ENCODE measurements at places on chromosomes 3 and 15.

GRCh38 chr3:160381470-160381869 is 17.6 kb downstream of the IFT80 start:
- DNase-seq, result no peak

DNA sequence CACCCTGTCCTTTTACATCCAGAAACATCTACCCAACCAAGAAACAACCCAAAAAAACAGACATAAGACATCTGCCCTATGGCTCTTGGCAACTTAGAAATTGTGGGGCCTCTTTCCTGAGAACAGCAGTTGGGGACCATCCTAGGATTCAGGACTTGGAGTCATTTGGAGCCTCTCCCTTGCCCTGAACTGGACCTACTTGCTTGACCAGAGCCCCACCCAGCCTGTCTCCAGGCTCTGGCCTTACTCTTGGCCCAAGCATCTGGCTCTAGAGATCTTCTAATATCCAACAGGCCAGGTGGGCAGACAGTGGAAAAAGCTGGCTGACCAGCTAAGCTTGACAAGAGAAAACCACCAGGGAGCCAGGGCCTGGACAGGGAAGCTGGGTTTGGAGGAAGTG is 99.1 kb upstream of the C2CD4B start:
- DNase-seq, result no peak

GRCh38 chr15:39748276-39748675 is 34.4 kb downstream of the FSIP1 start:
- no peak for DNase-seq

- DNase-seq, result no peak
Observed at GRCh38 chr3:54888873-54889272, 39.0 kb downstream of the LRTM1 start.

DNA sequence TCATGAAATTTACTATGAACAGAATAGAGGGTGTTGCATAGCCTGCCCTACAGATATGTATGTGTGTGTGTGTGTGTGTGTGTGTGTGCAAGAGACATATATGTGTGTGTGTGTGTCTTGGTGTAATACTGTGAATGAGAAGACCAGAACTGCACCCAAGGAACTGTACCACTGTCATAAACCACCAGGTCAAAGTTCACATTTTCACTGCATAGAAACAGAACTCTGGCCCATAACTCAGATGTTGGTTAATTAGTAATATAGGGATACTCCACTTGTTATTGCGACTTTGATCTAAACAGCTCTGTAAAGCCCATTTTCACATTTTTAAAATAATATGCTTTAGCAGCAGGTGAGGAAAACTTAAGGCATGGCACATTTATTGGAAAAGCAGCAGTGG is 111.8 kb downstream of the IGF2BP2 start:
- no peak for DNase-seq

DNA sequence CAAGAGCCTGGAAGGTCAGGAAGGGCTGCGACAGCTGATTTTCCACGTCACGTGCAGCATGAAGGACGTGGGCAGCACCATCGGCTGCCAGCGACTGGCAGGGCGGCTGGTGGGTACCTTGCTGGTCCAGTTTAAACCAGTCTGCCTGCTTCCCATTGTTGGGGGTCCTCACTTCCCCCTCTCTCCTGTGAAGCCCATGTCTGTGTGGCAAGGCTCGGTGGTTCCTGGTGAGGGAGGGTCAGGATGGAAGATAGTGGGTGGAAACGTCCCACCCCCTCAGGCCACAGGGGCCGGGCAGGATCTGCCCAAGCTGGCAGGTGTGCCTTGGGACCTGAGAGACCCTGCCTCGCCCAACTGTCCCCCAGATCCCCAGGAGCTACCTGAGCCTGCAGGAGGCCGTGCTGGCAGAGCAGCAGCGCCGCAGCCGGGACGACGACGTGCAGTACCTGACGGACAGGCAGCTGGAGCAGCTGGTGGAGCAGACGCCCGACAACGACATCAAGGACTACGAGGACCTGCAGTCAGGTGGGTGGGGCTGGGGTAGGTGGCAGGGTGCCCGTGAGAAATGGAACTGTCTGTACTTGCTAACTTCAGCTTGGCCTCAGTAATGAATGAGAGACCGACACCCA is 108.2 kb downstream of the LRRK1 start:
- DNase-seq, result no peak

GRCh38 chr3:133568294-133569014 is 5.0 kb upstream of the CDV3 start:
- no peak for DNase-seq

DNA sequence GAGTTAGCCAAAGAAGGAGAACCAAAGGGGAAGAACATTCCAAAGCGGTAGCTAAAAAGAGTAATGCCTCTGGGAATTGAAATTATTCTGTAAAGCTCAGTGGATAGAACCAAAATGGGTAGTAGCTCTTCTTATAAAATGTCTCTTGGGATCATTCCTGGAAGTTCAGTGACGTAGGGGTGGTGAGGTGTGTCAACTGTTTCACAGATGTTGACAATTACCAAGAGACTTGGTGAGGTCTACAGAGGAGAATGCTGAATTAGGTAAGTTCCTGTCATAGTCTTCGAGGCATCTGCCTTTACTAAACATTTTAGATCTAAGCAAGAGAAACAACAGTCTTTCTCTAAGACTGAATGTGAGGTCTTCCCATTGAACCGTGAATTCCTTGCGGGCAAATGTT is 67.8 kb downstream of the TPRG1 start:
- no peak for DNase-seq

DNA sequence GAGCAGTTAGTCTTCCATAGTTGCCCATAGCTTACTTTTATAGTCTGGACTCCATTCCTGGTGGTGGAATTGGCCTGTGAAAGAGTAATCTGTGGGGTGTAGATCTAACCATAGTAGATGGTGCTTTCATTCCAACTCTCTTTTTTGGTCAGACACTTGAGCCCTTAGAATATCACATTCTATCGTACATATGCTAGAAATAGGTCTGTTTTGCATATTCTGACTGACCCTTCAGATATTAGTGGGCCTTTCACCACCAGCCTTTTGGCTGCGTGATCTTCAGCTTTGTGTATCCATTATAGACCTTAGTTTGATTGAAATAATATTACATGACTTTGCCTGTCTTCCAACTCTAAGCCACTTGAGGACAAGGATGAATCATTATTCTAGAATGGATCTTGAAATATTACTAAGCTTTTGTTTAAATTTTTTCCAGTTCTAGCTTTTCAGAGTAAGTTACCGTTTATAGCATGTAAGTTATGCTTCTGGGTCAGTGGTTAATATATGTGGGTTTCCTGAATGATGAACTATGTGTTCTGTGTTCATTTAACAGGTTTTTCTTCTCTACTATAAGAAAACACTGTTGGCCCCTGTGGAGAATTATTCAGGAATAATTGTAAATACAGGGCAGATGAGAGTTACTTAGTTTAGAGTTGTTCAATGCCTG is 8.7 kb downstream of the RAB7A start:
- no peak for DNase-seq

DNA sequence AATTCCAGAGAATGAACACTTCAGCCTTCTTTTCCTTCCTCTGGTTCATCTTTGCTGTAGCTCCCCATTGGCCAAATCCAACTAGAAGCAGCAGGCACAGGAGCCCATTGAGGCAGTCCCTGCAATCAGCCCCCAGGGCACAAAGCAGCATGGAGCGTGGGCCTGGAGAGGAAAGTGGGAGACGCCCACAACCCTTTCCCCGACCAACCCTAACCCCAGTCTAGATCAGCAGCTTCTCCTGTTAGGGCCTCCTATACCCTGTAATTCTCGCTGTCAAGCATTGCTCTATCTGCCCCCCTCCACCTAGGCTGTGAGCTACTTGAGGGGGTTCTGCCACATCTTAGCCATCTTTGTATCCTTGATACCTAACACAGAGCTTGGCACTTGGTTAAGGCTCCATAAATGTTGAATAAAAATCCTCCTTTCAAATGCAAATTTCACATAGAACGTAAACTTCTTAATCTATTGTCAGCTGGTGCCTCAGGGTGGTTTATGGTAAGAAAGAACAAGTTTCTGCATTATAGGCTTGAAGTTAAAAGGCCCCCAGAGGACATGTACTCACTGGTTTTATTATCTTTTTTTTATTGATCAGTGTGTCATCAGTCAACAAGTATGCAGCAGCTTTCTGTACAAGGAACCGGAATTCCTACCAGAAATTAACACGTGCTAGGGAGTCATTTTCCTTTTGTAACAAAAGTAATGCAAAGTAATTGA is 97.9 kb upstream of the PFN2 start:
- DNase-seq, result no peak

DNA sequence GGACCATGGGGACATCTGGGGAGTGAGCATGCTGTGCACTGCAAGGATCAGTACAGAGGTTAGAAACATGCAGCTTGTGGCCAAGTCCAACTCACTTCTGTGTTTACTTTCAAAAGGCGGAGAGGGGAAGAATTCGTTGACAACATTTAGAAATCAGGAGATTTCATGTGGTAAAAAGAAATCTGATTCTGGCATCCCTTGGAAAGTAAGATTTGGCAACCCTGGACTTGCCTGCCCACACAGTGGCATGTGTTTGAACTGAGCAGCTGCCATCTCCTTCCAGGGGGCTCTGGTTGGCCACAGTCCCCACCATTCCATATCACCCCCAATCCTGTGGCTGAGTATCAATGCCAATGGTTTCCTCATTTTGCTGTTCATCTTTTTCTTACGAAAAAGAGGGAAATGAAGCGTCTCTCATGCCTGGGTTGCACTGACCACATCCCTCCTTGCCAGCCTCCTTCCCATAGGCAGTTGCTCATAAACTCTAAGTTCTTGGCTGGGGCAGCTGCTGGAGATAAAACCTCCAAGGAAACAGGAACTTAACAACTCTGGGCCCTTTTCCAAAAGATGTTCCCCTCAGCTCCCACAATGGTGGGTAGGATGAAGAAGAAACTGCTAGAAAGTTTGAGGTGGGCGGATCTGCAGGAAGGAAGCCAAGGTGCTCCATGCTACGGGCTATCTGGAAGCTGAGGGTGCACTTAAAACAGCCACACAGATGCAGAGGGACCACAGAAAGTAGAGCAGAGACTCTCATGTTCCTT is 29.2 kb downstream of the SLC6A11 start:
- no peak for DNase-seq

DNA sequence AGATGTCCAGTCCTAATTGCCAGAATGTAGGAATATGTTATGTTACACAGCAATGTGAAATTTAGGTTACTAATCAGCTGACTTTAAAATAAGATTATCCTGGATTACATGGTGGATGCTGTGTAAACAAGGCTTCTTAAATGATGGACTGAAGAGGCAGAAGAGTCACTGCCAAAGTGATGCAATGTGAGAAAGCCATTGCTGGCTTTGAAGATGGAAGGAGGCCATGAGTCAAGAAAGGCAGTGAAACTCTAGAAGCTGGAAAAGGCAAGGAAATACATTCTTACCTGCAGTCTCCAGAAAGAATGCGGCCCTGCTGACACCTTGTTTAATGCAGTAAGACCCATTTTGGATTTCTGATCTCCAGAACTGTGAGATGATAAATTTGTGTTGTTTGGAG is 179.1 kb upstream of the ZPLD1 start:
- no peak for DNase-seq

GRCh38 chr3:157427901-157428300 is 8.7 kb upstream of the PTX3 start:
- DNase-seq, result peak; percentile 65

- no peak for DNase-seq
Observed at GRCh38 chr15:48596415-48596814, 49.1 kb downstream of the FBN1 start.

DNA sequence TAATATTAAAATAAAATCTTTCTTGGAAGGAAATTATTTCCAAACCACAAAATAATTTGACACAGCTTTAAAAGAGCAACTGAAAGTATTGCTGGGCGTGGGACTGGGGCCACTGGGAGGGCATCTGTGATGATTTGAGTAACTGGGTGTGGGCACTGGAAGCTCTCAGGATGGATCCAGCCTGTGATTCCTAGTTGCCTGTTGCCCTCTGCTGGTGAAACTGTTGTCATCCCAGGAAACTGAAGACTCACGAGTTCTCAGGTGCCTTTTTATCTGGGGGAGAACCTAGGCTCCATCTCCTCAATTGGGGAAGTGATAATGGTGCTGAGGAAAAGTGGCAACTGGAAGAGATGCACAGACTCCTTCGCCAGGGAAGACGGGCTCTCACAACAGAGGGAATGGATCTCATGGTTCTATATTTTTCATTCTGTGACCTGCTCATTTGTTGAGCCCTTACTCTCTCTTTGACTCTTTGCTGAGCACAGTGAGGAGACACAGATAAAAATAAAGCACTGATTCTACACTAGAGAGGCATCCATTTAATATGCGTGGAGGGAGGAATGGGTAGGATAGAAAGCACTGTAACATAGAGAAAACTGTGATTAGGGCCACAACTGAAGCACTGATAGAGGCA is 61.6 kb downstream of the TPRG1 start:
- peak; percentile 70 for DNase-seq

- no peak for DNase-seq
Observed at GRCh38 chr3:65356331-65357248, 668.8 kb upstream of the ADAMTS9 start.

- DNase-seq, result no peak
Observed at GRCh38 chr3:170189398-170190256, 8.1 kb upstream of the PHC3 start.

All from NCI-H1694 treated with DMSO at 0.1 percent for 48 hours (cell line).